ENCODE measurements at places on chromosomes 6 and 20.

- DNase-seq, result no peak
Observed at GRCh38 chr6:166907373-166907841, 48.9 kb downstream of the RNASET2 start.

DNA sequence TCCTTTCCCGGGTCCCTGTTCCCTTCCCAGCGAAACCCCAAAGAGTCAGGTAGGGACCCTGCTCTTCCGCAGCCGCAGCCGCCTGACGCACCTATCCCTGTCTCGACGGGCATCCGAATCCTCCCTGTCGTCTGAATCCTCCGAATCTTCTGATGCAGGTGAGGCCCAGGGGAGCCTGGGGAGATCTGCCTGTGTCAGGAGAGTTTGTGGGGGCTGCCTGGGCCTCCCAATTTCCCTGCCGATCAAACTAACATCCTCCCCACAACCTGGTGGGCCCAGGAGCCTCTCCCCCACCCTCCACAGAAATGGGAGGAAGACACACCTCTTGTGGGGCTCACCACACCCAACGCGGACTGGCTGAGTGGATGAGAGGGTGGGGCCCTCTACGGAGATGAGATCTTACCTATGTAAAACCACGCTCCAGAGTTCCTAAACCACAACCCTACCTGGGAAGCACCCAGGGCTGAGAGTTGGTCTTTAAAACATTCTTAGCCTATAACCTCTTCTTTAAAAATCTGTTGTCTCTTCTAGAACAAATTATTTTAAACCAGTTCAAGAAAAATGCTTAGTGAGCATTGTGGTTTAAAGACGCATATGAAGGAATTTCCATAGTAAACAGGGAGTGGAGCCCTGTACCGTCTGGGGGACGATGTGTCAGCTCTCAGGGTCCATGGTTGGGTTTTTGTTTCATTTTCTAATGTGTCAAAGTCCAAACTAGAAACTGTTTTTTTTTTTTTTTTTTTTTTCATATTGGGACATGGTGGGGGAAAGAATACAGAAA lies 1.7 kb downstream of the CDC25B start:
- no peak for DNase-seq

DNA sequence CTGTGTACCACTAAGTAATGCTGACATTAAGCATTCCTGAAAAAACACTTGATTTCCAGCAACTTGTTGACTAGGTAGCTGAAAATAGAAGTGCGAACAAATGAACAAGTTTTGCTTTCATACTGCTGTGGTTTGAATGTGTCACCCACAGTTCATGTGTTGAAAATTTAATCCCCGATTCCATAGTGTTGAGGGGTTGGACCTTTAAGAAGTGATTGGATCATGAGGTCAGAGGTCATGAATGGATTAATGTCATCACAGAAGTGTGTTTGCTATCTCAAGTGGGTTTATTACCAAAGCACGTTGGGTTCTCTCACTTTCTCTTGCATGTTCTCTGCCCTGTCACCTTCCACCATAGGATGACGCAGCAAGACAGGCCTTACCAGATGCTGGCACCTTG lies 568.5 kb downstream of the UTRN start:
- DNase-seq, result no peak

- DNase-seq, result peak; percentile 0
Observed at GRCh38 chr20:33005132-33005566, 916 bp upstream of the SUN5 start.

- no peak for DNase-seq
Observed at GRCh38 chr6:135115411-135115810, 60.8 kb upstream of the HBS1L start.
